ENCODE measurements at places on chromosomes 2 and 18. TPM values are rescaled to one million over a fixed set of nuclear protein-coding genes. Genes with fewer than 3 reads are reported as not detected.

The TEX44 gene
- total RNA-seq, result not detected

The REG3G gene
- not detected for total RNA-seq

The TRPM8 gene
- total RNA-seq, result not detected

The LYPD6B gene
- total RNA-seq, result not detected

The MITD1 gene
- total RNA-seq, result 23.5 TPM

The SCYGR4 gene
- total RNA-seq, result not detected
